PC-9 (cell line): ENCODE measurements at places on chromosomes 3 and 15.

- no peak for DNase-seq
Observed at GRCh38 chr3:118436697-118437262, 597.9 kb downstream of the IGSF11 start.

DNA sequence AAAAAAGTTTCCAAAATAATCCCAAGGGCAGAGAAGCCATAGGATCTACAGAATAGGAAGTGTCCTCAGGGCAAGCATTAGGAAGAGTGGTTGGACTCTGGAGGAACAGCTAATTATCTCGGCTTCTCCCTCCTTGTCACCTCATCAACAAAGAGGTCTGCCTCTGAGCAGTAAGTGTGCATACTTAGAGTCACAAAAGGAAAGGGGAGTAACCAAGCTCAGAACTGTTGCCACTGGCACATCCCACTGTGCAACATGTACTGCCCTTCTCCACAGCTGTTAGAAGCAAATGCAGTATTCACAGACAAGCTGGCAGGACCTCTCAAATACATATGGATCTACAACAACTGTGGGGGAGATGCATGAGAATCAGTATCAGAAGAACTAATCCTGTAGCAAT is 31.5 kb downstream of the NGLY1 start:
- no peak for DNase-seq

DNA sequence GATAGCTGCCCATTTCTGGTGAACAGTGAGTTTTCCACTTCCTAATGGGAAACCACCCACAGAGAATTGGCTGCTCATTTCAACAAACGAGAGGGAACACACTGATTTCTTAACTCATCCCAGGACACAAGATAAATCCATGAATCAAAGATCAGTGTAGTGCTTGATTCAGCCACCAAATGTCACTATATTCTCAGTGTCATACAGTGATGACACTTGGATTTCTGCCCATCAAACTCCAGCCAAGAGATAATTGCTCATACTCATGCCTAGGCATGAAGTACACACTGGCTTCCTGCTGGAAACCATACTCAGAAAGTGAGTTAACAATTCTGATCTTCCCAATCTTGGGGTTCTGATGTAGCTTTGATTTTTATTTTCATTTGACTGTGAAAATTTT is 35.4 kb upstream of the GRM7 start:
- DNase-seq, result no peak

DNA sequence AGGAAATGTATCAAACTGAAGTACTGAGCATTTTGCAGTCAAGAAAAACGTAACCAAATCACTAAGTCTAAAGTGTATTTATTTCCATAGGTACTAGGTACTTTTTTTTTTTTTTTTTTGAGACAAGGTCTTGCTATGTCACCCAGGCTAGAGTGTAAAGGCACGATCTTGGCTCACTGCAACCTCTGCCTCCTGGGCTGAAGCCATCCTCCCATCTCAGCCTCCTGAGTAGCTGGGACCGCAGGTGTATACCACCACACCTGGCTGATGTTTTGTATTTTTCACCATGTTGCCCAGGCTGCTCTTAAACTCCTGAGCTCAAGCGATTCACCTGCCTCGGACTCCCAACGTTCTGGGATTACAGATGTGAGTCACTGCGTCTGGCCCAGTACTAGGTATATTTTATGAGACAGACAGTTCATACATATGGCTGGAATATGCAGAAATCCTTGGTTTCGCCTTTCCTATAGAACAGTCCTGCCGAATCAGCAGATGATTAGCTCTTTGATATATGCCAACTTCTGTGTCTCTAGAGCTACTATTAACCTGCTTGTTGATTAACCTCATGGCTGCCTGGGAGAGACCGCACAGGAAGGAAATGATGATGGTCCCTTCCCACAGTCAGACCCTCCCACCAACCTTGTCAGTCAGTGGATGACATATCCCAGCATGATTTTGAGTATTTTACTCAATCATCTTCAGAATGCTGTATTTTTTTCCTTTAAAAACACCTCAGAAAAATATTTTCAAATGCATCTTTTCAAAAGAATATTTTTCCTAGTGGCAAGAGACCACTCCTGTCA is 32.3 kb downstream of the TMOD3 start:
- DNase-seq, result no peak

DNA sequence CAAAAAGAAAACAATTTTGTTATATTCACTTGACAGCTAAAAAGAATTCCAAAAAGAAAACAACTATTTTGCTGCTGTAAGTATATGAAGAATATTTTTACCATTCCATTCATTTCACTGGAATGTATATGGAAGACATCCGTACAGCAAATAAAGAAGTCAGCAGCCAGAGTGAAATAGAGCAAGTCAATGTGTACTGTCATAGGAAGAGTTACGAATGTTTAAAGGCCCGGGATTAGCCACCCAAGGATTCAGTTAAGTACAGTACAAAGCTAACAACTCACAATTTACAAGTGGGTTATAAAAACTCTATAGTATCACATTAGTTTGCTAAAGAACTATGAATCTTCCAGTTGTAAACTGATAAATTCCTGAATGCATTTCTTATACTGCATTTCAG is 14.4 kb upstream of the XXYLT1 start:
- DNase-seq, result no peak

GRCh38 chr3:194888916-194889315 is 203.2 kb downstream of the FAM43A start:
- DNase-seq, result no peak

DNA sequence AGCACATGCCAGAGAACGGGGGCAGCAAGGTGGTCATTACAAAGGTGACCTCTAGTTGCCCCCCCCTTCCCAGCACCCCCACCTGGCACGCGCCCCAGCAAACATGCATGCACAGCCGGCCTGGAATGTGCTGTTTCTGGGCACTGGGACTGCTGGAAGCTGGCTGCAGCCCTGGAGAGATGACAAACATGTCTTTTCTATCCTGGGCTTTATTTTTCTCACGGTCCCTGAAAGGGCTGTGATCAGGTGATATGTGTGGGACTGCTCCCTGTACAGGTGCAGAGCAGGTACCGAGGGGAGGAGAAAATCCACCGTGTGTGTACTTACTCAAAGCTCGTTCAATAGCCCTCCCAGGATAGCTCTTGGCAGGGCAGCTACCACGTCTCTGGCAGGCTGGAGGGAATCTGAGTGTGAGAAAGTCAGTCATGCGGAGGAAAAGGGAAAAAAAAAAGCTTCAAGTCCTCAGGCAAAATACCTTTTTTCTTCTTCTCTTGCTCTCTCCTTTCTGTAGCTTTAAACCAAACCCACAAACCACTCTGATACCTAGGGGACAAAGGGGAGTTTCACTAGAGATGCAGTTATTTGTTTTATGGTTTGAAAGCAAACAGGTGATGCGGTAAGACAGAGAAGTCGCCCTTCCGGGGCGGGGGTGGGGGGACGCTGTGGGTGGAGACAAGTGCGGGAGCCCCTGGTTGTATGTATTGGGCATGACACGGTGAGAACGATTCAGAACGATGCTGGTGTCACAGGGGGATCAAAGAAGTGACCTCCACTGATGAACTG is 5.0 kb upstream of the HES1 start:
- DNase-seq, result peak; percentile 100

DNA sequence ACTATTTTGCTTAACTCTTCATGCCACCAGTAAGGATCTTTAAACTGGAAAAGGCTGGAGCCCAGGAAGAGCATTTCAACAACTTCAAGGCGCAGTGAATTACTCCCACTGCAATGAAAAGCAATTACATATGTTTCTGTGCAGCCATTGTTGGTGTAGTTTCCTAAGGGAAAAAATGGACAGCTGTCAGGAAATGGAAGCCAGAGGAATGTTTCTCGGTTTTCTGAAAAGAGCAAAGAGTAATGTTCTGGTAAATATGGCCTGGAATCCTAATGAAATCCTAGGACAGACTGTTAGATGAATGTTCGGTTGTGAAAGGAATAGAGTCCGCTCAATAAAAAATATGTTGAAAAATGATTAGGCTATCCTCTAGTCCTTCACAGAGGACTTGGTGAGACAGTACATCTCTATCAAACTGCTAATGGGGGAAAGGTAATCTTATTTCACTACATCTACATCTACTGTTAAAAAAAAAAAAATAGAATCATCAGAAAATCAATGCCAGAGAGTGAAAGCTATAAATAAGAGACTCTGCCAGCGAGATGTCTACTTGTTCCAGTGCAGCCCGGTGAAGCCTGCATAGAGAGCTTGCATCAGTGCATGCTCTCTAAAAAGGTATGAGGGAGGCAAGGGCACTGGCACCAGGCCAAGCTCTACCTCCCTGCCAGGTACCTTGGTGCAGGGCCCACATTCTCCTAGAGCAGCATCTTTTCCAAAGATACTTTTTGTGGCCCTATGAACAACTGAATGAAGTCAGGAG is 68.2 kb upstream of the TJP1 start:
- no peak for DNase-seq

DNA sequence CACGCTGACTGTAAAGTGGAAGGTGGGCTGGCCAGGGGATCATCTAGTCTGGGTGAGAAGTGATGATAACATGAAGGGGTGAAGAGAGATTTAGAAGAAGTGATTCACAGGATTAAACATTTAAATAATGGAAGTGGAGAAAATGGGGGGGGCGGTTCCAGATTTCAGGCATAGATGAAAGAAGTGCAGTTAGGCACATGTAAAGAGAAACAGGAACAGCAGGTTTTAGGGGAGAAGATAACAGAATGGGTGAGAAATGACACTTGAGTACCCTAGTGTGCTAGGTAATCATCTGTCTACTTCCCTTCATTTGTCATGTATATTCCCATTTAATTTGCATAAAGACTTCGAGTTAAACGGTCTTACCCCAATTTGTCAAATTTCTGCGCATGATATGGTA is 15.3 kb downstream of the B3GNT5 start:
- no peak for DNase-seq

DNA sequence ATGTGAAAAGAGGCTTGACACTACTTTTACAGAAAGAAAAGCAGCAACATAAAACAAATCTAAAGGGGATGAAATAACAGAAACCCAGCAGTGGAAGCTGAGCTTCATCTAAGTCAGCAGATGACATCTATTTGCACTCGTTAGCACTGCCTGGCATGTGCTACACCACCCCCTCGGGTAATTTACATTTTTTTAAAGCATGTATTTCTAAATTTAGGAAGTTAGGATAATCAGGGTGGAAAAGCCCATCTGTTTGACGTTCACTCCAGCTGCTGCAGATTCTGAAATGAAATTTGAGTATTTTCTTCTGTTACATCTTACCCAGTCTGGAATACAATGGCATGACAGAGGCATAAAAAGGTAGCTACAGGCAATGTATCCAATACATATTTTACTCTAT is 20.7 kb downstream of the IGSF11 start:
- DNase-seq, result no peak

DNA sequence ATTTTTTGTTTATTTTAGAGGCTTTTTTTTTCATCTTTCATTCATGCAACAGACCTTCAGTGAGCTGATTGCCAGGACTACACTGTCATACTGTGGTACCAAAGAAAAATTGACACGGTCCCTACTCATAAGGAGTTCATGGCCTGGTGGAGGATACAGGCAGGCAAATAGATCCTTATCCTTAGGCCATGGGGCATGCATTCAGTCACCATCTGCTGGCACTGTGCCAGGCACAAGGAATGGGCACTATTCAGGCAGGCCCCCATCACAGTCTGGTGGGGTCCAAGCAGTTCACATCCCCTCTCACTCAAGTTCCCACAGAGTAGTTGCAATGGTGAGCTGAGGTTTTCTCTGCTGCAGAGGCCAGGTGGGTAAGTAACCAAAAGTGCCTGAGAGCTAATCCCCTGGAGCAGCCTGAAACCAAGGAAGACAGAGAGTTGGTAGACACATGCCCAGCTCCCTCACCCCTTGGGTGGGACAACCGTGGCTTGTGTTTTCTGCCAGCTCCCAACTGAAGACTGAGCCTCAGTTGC is 17.3 kb downstream of the CISH start:
- no peak for DNase-seq

DNA sequence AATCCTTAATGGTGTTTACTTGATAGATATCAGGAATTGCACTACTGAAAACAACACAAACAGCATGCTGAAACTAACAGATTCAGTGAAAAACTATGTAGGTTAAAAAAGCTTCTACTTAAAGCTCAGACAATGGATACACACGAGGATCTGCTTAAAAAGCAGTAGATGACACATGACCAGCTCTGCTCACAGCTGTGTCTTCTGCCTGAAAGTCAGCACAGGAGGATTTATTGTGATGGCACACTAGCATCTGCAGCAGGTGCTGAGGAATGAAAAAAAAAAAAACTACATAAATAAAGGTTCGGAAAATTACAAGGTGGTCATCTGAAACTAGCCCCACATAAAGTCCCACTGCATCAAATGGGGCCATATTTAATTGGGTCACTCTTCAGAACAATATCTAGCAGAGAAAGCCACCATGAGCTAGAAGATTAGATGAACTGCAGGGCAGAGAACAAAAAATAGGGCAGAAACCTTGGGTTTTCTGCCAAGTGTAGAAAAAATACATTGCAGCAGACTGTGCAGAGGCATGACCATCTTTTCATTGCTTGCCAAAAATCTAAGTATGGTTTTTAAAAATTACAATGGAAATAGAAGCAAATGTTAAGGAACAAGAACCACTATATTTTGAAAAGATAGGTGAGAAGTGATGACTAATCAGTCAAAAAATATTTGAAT is 13.2 kb upstream of the GOLM2 start:
- DNase-seq, result no peak

- DNase-seq, result no peak
Observed at GRCh38 chr3:15342246-15342645, 9.9 kb upstream of the SH3BP5 start.

- no peak for DNase-seq
Observed at GRCh38 chr3:115713284-115713683, 90.0 kb downstream of the GAP43 start.

- no peak for DNase-seq
Observed at GRCh38 chr15:76987896-76988860, 6.7 kb upstream of the PSTPIP1 start.

DNA sequence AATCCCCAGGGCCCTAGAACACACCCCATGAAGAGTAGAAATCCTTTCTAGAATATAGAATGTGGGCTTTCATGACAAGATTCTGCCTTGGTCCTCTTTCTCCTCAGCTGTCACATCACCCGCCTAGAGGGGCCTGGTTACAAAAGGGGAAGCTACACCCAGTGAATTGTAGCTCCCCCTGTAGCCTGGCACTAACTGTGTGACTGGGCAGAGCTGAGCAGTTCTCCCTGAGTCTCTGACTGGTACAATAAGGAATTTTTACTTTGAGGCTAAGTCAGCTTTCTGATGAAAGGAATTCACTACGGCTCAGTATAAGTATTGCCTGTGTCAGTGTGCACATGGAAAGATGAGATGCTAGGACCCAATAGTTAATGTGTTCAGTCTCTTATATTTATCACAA is 28.7 kb upstream of the ZNF148 start:
- no peak for DNase-seq

DNA sequence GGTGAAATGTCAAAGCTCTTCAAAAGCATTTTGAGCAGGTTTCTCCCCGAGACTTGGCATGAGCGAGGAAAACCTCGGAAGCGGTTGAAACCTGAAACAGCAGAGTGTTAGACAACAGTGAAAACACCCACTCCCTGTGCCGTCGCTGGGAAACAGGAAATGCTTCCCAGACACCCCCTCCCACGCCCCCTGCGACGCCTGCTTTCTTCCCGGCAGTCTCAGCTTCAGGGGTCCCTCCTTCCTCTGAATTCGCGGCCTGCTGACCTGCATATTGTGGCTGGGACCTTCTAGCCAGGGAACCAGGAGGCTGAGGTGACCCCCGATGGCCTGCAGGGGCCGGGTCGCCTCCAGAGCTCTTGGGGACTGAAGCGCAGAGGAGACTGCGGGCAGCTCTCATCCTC is 250.6 kb upstream of the LYSMD4 start:
- no peak for DNase-seq
